ENCODE measurements at places on chromosomes 2 and 18.

GRCh38 chr2:160582081-160582480 lies 88.5 kb upstream of the RBMS1 start:
- DNase-seq = no peak

- DNase-seq = no peak
These were observed 20.0 kb upstream of the NEMP2 start for GRCh38 chr2:190554357-190555006.

DNA sequence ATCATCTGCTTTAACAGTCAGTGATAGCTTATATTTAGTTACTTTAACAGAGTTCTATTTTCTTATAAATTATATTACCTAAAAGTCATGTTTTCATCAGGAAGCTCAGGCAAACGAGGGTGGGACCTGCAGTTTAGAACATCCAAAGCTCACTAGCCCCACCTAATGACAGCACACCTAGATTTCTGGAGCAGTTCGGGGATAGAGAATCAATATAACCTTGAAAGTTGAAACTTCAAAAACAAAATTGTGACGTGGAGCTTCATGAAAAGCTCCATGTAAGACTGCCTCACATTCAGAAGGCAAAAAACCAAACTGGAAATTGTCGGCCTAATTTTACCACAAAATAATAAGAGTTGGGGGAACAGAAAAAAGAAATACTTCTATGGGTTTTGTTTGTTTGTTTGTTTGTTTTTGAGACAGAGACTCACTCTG lies 185.9 kb upstream of the CCDC150 start:
- DNase-seq = peak; percentile 9

- peak; percentile 60 for DNase-seq
These were observed 97.6 kb downstream of the NDUFA10 start for GRCh38 chr2:239927424-239927981.
